Breast epithelium (tissue), 4 donors: ENCODE measurements at places on chromosomes 1 and 21. TPM values are rescaled to one million over a fixed set of nuclear protein-coding genes. Genes with fewer than 3 reads are reported as not detected.

Gene SHE
- total RNA-seq, result 6.3 TPM

DNA sequence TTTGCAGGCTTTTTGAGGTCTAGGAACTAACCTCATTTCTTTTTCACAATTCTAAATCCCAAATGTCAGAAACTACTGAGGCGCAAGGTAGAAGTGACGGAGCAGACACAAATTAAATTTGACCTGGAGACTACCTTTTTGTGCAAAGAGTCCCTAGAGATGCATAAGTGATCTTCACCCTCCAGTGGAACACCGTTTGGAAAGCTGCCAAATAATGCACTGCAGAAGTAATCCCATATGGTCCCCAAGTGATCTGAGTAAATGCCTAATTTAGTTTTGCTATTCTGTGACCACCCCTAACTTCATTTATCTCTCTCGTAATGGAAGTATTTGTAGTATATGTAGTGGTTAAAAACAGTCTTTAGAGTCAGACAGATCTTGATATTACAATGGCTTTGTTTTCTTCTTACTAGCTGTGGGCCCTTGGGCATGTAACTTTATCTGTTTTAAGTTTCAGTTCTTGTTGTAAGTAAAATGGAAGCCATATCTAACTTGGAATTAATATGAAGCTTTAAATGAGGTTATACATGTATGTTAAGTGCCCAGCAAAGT lies 70.4 kb upstream of the IPO9 start:
- no peak overlapping the region for H3K27ac ChIP-seq
- no peak for DNase-seq
- H3K4me1 ChIP-seq, result no peaks in the 10 kb centered on the region
- no peaks in the 10 kb centered on the region for H3K27me3 ChIP-seq

DNA sequence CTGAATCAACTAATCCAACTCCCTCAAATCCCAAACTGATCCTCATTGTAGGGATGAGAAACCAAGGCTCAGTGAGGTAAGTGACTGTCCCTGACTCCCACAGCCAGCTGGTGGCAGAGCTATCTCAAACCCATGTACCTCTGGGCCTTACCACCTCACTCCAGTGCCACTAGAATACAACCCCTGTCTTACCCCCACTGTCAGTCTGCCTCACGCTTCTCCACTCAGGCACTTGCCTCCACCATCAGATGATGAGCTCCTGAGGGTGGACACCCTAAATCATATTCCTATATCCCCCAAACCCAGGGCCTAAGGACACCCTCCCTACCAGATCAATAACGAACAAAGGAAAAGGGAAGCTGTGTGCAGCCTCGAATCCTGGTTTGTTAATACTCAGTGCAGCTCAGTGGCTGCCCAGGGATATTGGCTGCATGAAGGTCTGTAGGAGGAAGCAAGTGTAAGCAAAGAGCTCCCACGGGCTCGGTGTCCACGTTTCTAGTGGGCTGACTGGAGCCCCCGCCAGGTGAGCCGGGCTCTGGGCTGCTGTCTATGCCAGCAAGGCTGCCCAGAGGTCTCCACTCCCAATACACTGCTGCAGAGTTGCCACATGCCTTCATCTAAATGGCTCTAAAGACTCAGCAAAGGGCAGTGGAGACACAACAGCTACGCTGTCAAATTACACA lies 533.4 kb downstream of the MATN1 start:
- H3K4me3 ChIP-seq, result no peak overlapping the region
- peaks cover 10% of the 10 kb centered on the region for H3K27me3 ChIP-seq
- H3K4me1 ChIP-seq, result no peaks in the 10 kb centered on the region
- no peaks in the 10 kb centered on the region for H3K36me3 ChIP-seq

Gene FYB2
- total RNA-seq, result 22.9 TPM

DNA sequence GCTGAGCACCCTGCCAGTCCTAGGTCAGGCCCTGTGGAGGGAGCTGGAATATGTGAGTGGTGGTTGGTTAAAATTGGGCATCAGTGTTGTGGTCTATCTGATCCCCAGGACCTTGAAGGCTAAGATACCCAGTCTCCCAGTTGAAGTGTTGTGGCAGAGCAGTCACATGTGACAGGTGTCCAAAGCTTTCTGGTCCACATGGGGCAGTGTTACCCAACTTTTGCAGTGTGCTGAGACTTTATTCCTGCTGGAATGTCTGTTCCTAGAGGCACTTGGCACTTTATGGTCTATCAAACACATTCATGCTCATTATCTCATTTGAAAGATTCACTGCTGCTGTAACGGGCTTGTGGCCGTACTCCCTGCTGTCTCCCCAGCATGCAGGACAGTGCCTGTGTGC lies 21.0 kb upstream of the LORICRIN start:
- DNase-seq, result no peak
- H3K27me3 ChIP-seq, result no peaks in the 10 kb centered on the region
- no peaks in the 10 kb centered on the region for H3K4me1 ChIP-seq
- no peaks in the 10 kb centered on the region for H3K36me3 ChIP-seq

DNA sequence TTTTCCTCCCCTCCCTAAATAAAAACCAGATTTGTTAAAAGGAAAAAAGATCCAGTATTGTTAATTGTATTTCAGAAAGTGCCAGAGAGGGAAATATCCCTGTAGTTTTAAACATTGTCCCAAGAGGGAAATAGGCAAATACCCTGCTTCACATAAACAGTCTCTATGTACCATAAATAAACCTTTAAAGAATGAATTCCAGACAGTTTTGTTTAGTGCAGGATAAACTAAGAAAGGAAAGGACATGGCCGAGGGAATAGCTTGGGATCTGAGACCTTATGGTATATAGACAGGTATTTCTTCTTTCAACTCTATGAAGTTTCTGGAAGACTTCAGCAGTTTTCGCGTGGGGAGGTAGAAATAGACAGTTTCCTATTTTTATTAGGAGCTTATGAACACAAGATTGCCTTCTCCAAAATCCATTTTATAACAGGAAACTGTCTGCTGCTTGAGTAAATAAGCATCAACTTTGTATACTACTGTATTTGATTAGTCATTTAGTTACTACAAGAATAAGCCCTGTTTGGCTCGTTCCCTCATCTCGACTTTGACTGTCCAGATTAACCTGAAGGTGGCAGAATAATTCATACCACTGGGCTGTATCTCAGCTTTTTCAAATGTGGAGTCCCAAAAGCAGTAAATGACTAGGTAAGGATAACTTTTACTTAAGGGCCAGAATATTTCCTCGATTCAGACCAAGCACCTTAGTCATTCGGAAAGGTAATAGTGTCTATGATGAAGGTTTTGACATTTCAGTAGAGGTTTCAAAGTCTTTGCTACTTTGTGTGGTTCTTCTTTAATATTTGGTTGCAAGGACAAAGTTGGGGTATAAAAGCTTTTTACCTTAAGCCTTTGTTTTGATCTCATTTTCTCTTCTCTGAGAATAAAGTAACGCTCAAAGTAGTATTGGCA lies 177.5 kb downstream of the VPS13D start:
- H3K36me3 ChIP-seq, result no peaks in the 10 kb centered on the region
- H3K4me3 ChIP-seq, result no peak overlapping the region
- DNase-seq, result peak; percentile 32
- H3K27ac ChIP-seq, result peak overlapping the region; percentile 80

Gene RGSL1
- total RNA-seq, result not detected

DNA sequence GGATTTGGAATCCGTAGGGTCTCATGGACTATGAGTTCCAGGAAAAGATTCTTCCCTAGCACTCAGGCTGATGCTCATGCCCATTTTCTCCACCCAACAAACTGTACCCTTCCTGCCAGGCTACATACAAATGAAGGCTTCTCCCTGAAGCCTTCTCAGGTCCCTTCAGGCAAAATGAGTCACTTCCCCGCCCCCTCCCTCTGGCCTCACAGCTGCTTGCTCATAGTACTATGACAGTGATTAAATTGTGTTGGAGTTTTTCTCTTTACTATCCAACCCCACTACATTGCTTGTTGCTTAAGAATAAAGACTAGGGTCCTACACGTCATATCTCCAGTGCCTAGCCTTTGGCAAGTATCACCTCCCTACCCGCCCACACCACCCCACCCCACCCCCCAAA lies 207.6 kb upstream of the NFIA start:
- H3K27me3 ChIP-seq, result no peaks in the 10 kb centered on the region
- H3K36me3 ChIP-seq, result no peaks in the 10 kb centered on the region
- DNase-seq, result no peak
- no peak overlapping the region for H3K27ac ChIP-seq
- no peak overlapping the region for H3K4me3 ChIP-seq

GRCh38 chr1:4461726-4462290 lies 192.6 kb upstream of the AJAP1 start:
- no peak for DNase-seq
- no peak overlapping the region for H3K27ac ChIP-seq
- no peaks in the 10 kb centered on the region for H3K4me1 ChIP-seq
